Karpas-422 (cell line): ENCODE measurements at places on chromosomes 12 and 14.

GRCh38 chr12:108191938-108192337 lies 62.9 kb downstream of the WSCD2 start:
- no peak for DNase-seq

GRCh38 chr12:48615681-48616080 lies 45.8 kb upstream of the LALBA start:
- DNase-seq, result no peak

DNA sequence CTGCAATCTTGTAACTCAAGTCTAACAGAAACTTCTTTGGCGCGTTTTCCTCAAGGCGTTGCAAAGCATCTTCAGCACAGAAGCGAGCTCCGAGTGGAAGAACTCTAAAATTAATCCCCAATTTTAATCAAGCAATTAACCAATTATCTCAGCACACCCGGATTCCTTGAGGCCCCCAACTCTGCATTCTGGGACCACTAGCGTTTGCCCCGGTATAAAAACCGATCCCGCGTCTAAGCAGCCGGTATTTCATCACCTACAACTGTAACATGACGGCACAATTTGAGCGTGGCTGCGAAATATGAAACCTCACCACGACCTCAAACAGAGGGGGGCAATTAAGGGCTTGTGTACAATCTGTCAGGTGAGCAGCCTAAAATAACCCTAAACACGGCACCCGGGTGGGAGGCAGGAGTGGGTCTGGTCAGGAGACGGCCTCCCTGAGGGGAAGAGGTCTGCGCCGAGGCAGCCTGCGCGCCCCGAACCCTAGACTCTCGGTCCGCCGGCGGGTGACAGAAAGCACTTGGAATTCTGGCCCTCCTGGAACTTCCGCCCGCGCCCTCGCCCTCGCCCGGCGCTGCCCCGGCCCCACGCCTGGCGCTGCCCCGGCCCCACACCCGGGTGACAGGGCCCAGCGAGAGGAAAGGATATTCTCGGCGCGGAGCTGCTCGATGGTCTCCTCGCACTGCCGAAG lies 594 bp downstream of the ZCCHC8 start:
- peak; percentile 90 for DNase-seq

DNA sequence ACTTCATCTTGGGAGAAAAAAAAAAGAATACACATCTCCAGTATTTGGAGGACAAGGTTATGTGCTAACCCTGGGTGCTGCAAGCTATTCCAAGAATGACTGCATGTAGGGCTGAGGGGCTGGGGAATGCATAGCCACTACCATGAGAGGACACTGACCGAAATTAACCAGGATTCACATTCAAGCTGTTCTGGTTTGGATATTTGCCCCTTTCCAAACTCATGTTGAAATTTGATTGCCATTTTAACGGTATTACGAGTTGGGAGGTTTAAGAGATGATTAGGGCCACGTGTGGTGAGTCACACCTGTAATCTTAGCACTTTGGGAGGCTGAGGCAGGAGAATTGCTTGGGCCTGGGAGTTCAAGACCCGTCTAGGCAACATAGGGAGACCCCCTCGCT lies 18.5 kb upstream of the MARK3 start:
- no peak for DNase-seq

DNA sequence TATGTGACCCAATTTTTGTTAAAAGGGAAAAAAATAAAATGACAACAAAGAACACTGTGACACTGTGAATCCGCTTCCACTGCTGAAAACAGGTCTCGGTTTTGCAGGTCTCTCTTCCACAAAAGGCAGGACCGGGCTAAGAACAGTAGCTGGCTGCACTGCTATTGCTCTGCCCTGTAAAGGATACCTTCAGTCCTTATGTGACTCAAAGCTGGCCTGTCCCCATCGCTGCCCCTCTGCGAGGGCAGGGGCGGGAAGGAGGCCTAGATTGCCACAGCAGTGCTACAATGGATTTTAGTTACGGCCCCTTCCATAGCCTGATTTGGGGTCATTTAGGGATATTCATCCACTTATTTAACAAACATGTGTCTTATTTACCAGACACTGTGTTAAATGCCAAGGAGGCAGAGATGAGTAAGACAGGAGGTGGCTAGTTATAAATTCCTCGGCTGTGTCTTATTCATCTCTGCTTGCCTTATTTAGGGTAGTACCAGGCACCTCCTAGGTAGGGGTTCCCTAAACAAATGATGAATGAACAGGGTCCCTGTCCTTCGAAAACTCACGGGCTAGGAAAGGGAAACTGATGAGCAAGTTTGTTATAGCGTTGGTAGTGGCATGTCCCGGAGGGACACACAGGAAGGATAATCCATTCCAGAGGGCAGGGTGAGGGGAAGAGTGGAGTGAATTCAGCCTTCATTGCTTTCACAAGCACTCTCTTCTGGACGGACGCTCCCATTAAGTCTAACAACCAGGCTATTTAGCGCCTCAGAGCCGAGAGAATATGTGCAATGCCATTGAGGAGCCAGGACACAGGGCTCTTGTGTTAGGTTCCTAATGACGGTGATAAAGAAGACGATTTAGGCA lies 73.3 kb downstream of the EID3 start:
- DNase-seq, result no peak

- no peak for DNase-seq
Measured at GRCh38 chr12:92030618-92031017, 115.0 kb downstream of the BTG1 start.

- DNase-seq, result no peak
Measured at GRCh38 chr12:51324953-51325352, 979 bp upstream of the BIN2 start.

DNA sequence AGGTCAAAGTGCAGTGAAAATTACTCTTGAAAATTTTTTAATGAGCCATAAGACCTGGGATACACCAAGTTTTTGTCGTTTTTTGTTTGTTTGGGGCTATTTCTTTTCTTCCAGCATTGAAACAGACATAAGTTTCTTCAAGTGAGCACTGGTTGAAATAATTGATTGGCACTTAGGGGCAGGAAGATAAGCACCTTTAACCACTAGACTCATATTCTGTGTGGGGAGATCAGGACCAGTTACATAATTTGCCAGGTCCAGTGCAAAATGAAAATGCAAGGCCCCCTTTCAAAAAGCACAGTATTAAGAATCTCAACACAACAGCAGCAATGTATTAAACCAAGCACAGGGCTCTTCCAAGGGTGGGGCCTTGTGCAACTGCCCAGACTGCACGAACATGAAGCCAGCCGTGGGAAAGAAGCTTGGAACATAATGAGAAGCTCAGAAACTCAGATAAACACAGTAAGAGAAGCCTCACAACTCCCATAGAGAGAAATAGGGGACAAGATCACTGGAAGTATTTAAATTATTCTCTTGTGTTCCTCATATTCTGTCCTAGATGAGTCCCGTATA lies 3.2 kb upstream of the TCP11L2 start:
- no peak for DNase-seq

DNA sequence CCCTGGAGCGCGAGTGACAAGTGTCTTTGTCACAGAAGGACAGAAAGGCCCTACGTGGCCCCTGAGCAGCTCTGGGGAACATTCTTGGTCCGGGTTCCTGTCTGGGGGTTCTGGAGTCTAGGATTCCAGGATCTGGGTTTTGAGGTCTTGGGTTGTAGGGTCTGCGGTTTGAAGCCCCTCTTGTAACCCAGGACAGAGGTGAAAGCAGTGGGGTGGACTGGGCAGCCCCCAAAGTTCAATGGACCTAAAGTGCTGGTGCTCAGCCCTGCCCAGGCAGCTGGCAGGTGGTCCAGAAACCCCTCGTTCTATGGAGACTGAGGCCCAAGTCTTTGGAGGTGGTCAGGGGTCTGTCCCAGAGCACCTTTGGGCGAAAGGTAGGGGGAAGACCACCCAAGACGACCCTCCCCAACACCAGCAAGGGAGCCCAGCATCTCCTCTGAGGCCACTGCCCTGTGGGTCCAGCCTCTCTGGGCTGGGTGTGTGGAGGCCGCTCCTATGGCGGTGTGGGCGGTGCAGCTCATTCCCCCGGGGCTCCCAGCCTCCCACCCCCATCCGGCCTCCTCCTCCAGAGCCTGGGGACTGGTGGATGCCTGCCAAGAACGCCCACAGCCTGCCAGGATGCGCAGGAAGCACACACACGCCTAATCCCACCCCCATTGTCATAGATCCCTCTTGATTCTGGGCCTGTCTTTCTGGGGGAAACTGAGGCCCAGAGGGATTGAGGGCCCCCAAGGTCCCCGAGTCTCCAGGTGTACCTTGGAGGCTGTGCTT lies 30.2 kb upstream of the ANKRD9 start:
- no peak for DNase-seq

DNA sequence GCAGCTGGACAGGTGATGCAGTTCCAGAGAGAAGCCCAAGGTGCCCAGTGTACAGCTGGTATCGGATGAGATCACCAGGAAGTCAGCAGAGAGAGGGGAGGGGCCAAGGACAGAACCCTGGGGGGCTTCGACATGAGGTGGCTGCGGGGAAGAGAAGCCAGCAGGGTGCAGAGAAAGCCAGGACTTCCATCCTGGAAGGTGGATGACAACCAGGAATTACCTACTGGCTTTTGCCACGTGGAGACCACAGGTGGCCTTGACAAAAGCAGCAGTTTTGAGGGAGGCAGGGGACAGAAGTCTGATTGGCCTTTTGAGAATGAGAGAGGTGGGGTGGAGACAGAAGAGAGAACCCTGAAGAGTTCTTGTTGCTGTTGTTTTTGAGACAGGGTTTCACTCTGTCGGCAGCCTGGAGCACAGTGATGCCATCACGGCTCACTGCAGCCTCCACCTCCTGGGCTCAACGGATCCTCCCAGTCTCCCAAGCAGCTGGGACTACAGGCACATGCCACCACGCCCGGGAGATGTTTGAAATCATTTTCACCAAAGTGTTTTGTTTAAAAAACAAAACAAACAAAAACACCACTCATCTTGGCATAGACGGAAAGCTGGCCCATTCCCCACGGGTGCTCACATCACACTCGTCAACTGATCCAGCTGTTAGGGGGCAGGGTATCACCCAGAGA lies 35.2 kb downstream of the CDC42BPB start:
- no peak for DNase-seq

- DNase-seq, result no peak
Measured at GRCh38 chr14:89983375-89983774, 27.6 kb downstream of the TDP1 start.

- peak; percentile 86 for DNase-seq
Measured at GRCh38 chr12:57001448-57001906, 4.9 kb downstream of the ZBTB39 start.

GRCh38 chr14:89616852-89617341 lies 199.9 kb upstream of the FOXN3 start:
- DNase-seq, result no peak

- DNase-seq, result no peak
Measured at GRCh38 chr14:60222820-60223219, 26.2 kb upstream of the PPM1A start.

GRCh38 chr14:91835197-91835919 lies 32.0 kb downstream of the TC2N start:
- DNase-seq, result no peak

GRCh38 chr14:97748616-97749015 lies 951.4 kb downstream of the VRK1 start:
- no peak for DNase-seq

DNA sequence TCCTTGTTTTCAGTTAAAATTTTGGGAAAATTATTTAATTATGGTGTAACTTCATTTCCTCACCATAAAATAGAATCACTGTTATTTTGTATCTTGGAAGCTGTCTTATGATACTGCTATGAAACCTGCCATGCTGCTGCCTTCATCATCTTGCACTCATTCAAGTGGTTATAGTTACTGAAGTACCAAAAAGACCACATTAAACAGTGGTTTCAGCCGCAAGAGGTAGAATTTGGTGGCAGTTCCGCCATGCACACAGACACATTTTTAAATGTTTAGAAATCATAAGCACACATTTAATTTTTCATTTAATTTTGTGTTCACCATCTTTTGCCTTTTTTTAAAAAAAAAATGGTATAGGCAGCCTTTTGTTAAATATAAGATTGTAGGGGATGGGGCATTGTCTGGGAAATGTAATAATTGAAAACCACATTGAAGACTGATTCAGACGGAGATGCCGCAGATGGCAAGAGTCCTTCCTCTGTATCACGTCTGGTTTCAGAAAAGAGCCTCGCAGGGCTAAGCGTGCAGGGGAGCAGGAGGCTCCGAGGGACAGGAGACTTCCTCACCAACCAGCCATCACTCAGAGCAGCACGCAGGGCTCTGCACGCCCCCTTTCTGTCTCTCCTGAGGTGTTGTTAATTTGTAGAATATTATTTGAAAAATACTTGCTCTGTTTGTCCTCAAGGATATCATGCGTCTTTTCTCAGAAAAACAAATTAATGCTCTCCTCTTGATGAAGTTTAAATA lies 115.2 kb upstream of the PELI2 start:
- DNase-seq, result peak; percentile 32

DNA sequence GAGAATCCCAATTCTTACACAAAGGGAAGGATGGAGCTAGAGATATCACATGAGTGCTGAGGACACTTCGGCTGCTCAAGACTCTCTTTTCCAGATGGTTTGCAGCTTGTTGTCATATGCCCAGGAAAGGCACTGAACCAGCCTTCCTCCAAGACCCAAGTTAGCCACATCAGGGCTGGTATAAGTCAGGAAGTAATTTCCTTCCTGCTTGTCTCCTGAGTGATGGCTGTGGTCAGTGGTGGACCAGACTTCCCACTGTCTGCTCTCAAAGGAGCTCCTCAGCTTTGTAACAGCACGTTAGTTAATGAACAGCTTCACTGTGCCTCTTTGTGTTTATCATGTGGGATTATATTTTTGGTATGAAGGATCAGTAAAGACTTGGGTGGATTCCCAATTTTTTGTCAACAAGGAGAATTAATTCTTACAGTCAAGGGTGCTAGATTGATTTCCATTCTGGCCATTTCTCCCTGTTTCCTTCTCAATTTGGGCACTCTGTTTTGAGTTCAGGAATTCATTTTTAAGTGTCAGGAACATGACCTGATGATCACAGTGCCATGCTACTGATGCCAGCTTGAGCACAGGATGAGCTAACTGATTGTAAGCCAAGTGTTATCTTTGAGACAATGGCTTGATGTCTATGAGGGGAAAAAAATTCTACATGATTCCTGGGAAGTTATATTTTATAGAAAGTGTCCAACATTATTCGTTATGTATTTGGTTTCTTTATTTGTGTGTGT lies 145.8 kb downstream of the GCH1 start:
- DNase-seq, result no peak

DNA sequence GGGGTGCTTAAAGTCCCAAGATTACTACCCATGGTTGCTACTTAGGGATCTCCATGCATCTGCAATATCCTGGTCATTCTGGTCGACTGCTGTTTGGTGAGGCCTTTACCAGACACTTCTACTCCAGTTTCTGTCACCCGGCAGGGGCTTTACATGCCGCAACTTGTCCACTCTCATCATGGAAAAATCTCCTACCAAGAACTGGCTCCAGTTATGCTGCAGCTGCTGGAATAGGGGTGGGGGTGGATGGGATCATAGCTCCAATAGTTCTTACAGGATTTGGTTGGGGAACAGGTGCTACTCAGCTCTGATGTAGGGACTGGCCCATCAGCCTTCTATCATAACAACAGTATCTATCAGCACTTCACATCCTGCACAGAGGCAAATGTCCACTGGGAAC lies 51.6 kb downstream of the SPTB start:
- no peak for DNase-seq

DNA sequence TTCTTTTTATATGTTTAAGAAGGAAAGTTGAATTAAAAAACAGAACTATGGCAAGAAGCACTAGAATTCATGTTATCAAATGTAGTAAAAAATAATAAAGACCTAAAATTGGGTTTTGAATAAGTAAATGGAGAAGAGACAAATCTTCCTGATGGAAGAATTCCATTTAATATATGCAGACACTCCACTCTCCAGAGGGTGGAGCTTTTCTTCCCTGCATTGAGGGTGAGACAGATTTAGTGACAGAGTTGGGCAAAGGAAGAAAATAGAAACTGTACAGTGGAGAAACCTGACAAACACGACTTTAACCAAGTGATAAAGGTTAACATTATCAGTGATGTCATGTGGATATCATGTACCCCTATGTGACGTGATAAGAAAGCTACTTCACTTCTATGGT lies 217.6 kb downstream of the PRKD1 start:
- no peak for DNase-seq

GRCh38 chr14:58297762-58298476 lies 436 bp upstream of the ARID4A start:
- DNase-seq, result peak; percentile 100
